ENCODE measurements at places on chromosomes 3 and 15. TPM values are rescaled to one million over a fixed set of nuclear protein-coding genes. Genes with fewer than 3 reads are reported as not detected.

The TGM4 gene
- not detected for total RNA-seq

The ZNF710 gene
- total RNA-seq, result 26.2 TPM

DNA sequence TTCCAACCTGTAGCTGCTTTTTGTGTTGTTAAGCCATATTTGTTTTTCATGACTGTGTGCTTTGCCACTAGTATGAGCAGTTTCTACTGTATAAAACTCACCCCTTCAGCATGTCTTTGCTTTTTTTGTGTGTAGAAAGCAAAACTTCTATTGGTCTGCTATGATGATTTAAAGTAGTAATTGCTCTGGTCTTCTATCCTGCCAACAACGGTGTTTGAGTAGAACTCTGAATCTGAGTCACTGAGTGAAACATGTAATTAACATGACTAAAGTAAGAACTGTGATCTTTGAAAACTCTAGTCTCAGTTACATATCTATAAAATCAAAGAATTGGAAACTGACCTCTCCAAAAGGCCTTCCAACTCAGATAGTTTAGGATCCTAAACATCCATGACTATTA lies 133.6 kb downstream of the TPRG1 start:
- H3K4me1 ChIP-seq, result peaks cover 5% of the 10 kb centered on the region
- no peaks in the 10 kb centered on the region for H3K27me3 ChIP-seq
- H3K36me3 ChIP-seq, result no peaks in the 10 kb centered on the region
- H3K27ac ChIP-seq, result no peak overlapping the region

GRCh38 chr3:181839039-181839915 lies 127.6 kb downstream of the SOX2 start:
- DNase-seq, result no peak
- H3K4me3 ChIP-seq, result no peak overlapping the region
- no peaks in the 10 kb centered on the region for H3K4me1 ChIP-seq
- H3K27me3 ChIP-seq, result no peaks in the 10 kb centered on the region
- H3K27ac ChIP-seq, result no peak overlapping the region

The TIGIT gene
- total RNA-seq, result not detected

GRCh38 chr3:112009670-112010069 lies 10.9 kb downstream of the TAGLN3 start:
- no peak overlapping the region for H3K27ac ChIP-seq
- H3K27me3 ChIP-seq, result no peaks in the 10 kb centered on the region
- H3K36me3 ChIP-seq, result no peaks in the 10 kb centered on the region
- DNase-seq, result no peak
- H3K4me1 ChIP-seq, result no peaks in the 10 kb centered on the region
- H3K4me3 ChIP-seq, result no peak overlapping the region

DNA sequence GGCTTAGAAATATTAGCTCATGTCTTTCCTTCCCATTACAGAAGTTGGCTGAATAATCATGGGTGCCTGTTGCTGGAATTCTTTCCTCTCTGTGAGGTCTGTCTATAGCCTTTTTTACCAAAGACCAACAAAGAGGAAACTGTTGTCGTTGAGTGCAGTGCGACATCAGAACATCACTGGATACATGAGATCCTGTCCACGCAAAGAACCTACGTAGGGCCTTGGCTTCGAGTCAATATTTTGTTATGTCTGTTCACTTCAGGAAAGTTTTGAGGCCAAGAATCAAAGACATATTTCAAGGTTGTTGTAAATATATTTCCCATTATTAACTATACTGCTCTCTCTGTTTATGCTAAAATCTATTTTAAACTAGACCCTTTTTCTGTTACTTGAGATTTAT lies 101.5 kb upstream of the IL12A start:
- no peak overlapping the region for H3K4me3 ChIP-seq
- H3K27me3 ChIP-seq, result no peaks in the 10 kb centered on the region
- H3K4me1 ChIP-seq, result no peaks in the 10 kb centered on the region
- no peak for DNase-seq
- H3K36me3 ChIP-seq, result 0 out of 2 replicates have a peak, but pooled peaks cover 3% of the 10 kb centered on the region

- no peak for DNase-seq
- H3K27me3 ChIP-seq, result no peaks in the 10 kb centered on the region
- no peaks in the 10 kb centered on the region for H3K36me3 ChIP-seq
- H3K4me1 ChIP-seq, result no peaks in the 10 kb centered on the region
These were observed 59.8 kb downstream of the FAM174B start for GRCh38 chr15:92595506-92596381.
